ENCODE measurements at places on chromosomes 5 and 9.

DNA sequence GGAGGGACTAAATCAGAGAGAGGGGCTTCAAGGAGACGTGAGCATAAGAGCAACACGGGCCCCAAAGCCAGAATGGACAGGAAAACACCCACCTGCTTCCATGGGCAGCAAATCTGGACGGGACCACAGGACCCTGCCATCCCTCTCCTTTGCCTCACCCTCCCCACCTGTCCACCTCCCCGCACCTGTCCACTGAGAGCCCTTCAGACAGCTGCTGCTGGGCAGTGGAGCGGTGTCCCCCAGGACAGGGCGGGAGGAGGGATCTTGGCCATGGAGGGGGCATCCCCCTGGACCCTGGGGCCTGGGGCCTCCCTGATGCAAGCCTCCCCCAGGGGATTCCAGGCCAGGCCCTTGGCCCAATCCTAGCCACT is 2.6 kb downstream of the CCDC183 start:
- H3K27me3 ChIP-seq = peaks cover 57% of the 10 kb centered on the region
- H3K27ac ChIP-seq = peak overlapping the region; percentile 90
- DNase-seq = no peak
- peaks cover 61% of the 10 kb centered on the region for H3K4me1 ChIP-seq
- no peaks in the 10 kb centered on the region for H3K36me3 ChIP-seq

- no peaks in the 10 kb centered on the region for H3K36me3 ChIP-seq
- no peaks in the 10 kb centered on the region for H3K27me3 ChIP-seq
- no peak overlapping the region for H3K4me3 ChIP-seq
- no peaks in the 10 kb centered on the region for H3K4me1 ChIP-seq
These were observed 350.5 kb downstream of the ADGRV1 start for GRCh38 chr5:90909101-90909503.

GRCh38 chr9:132855904-132856303 is 22.2 kb downstream of the AK8 start:
- no peak for DNase-seq
- H3K27ac ChIP-seq = no peak overlapping the region
- H3K27me3 ChIP-seq = no peaks in the 10 kb centered on the region
- H3K4me1 ChIP-seq = no peaks in the 10 kb centered on the region

DNA sequence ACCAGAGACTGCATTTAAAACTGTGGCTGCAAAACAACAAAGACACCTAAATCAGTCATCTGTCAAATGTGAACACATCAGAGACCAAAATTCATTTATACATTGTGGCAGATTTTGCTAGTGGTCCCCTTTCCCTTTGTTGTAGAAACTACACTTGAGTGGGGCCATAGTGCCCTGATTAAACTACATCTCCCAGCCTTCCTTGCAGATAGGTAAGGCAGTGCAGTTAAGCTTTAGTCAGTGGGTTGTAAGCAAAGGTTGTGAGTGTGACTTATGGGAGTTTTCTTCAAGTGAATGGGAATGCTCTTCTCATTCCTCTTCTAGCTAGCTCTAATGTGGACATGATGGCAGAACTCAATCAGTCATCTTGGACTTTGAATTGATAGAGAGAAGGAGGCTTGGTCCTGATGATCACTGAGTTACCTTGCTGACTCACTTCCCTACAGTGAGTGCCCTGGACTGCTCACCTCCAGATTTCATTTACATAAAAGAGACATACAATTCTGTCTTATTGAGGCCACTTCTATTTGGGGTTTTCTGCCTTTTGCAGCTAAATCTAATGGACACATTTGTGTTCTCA is 35.2 kb upstream of the SPARC start:
- H3K27me3 ChIP-seq = no peaks in the 10 kb centered on the region
- H3K4me3 ChIP-seq = no peak overlapping the region
- no peak for DNase-seq
- H3K27ac ChIP-seq = no peak overlapping the region

DNA sequence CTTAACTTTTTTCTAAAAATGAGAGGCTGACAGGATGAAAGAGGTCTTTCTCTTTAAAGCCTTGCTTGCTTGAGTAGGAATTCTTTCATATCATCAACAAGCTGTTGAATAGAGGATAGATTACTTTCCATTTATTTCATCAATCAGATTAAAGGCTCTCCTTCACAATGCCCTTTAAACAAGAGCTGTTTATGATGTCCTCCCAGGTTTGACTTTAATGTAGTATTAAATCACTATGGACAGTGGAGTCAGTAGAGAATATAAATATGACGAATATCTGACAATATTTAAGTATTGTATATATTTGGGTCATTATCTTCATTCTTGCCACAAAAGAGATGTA is 282.0 kb downstream of the ISL1 start:
- no peak overlapping the region for H3K4me3 ChIP-seq
- no peaks in the 10 kb centered on the region for H3K4me1 ChIP-seq
- H3K27me3 ChIP-seq = no peaks in the 10 kb centered on the region
- H3K27ac ChIP-seq = no peak overlapping the region

- no peaks in the 10 kb centered on the region for H3K36me3 ChIP-seq
- H3K27me3 ChIP-seq = no peaks in the 10 kb centered on the region
- H3K4me3 ChIP-seq = no peak overlapping the region
- no peak overlapping the region for H3K27ac ChIP-seq
- DNase-seq = no peak
These were observed 142.4 kb upstream of the IRX4 start for GRCh38 chr5:2024986-2025721.

DNA sequence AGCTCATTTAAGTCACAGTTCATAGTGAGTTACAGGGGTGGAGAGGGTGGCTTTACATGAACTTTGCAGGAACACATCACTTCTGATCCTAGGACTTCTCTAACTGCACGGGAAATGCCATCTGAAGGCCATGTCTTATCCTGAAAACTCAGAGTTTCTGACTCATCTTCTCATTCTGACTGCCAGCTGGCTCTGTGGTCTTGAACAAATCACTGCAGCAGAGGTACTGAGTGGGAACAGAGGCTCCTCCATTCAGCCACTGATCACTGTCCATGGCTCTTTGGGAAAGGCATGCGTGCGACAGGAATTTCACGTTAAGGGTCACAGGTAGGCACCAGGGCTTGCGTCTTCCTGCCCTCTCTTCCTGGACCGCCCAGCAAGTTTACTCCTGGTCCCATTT is 114.6 kb upstream of the LRRTM2 start:
- H3K4me1 ChIP-seq = no peaks in the 10 kb centered on the region
- no peak for DNase-seq
- no peaks in the 10 kb centered on the region for H3K27me3 ChIP-seq
- H3K36me3 ChIP-seq = no peaks in the 10 kb centered on the region
- H3K27ac ChIP-seq = no peak overlapping the region

DNA sequence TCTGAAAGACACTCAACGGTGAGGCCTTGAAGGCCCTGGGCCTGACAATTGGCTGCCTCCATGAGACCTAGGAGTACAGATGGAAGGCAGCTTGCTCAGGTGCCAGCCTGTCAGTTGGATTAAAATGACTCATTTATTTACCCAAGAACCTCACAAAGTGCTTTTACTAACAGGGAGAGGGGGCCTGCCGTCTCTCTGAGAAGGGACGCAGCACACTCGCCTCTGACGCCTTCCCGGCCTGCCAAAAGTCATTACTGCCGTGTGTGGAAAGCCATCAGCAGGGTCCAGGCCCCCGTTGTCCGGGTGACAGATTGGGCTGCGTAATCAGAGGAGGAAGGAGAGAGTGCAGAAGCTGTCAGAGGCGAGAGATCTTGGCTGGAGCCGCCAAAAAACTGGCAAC is 32.4 kb downstream of the DDX31 start:
- H3K27me3 ChIP-seq = no peaks in the 10 kb centered on the region
- no peak overlapping the region for H3K27ac ChIP-seq
- peak; percentile 52 for DNase-seq
- H3K36me3 ChIP-seq = no peaks in the 10 kb centered on the region

DNA sequence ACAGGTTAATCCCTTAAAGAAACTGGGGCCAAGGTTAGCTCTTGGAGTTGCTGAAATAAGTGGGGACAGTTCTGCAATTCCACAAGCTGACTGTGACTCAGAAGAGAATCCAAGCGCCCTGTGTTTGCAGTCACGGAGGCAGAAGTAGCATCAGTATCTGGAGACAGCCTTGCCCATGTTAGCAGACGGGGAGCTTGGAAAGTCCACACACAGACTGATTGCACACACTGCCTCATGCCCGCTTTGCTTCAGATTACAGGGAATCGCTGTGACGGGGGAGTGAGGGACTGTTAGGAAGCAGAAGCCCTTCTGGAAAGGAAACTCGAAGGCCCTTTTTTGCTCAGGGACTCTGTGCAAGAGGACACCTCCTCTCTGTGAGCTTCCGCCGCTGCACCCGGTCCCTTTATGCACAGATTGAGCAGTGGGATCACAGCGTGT is 30.9 kb upstream of the PPP1R26 start:
- no peaks in the 10 kb centered on the region for H3K4me1 ChIP-seq
- peaks cover 8% of the 10 kb centered on the region for H3K27me3 ChIP-seq
- no peak overlapping the region for H3K27ac ChIP-seq
- no peak overlapping the region for H3K4me3 ChIP-seq
- H3K36me3 ChIP-seq = no peaks in the 10 kb centered on the region

DNA sequence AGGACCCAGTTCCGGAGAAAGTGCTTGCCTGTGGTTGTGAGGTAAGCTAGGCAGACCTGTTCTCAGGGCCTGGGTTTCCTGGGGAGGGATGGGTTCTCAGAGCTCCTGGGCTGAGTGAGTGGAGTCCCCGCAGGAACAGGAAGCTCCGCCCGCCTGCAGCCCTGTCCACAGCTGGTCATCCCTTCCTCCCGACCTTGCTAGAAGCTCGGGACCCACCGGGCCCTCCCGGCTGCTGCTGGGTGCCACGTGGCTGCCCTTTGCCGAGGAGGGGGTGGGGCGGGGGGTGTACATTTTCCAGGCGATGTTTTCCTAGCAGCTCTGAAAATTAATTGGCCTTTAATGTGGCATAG is 198.1 kb downstream of the C9orf50 start:
- H3K36me3 ChIP-seq = no peaks in the 10 kb centered on the region
- H3K4me3 ChIP-seq = no peak overlapping the region
- H3K4me1 ChIP-seq = no peaks in the 10 kb centered on the region
- no peak for DNase-seq
- no peak overlapping the region for H3K27ac ChIP-seq

DNA sequence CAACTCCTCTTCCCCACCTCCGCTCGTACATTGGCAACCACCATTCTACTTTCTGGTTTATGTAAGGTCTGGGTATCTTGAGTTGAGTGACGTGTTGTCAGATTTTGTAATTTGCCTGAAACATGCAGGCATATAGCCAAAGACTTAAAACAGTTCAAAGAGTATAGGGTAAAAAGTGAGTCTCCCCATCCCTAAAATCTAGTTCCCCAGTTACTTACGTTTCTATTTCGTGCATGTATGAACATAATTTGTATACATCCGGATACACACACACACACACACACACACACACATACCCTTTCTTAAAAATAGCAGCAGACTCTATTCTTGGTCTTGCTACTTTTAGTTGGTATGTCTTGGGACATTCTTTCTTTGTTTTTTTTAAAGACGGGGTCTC is 915 bp downstream of the HSDL2 start:
- no peaks in the 10 kb centered on the region for H3K36me3 ChIP-seq
- H3K4me1 ChIP-seq = peaks cover 36% of the 10 kb centered on the region
- H3K27me3 ChIP-seq = no peaks in the 10 kb centered on the region
- H3K27ac ChIP-seq = peak overlapping the region; percentile 98
- H3K4me3 ChIP-seq = peak overlapping the region; percentile 72

DNA sequence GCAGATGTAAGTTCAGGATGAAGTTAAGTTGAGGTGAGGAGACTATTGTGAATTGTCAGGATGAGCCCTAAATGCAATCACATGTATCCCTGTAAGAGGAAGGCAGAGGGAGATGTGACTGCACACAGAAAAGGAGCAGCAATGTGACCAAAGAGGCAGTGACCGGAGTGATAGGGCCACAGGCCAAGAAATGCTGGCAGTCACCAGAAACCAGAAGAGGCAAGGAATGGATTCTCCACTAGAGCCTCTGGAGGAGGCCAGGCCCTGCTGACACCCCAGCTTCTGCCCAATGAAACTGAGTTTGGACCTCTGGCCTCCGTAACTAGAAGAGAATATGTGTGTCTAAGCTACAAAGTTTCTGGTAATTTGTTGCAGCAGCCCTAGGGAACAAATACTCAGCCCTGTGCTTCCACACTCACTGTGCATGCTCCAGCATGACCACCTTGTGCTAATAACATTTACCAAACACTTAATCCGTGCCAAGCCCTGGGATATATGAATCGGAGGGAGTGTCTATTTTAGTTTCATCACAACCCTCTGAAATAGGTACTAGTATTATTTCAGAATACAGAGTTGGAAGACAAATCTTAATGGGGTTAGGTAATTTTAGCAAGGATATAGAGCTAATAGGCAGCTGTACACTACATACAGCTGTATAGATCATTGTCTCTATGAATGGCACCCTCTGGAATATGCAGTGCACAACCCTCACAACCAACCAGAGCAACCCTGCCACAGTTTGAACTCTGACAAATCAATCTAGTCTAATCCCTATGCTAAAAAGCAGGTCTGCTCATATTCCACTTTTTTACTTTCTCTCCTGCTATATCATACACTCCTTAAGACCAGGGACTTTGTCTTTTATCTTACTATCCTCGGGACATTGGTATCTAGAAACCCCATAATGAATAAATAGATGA is 7.8 kb upstream of the GPX8 start:
- no peak overlapping the region for H3K4me3 ChIP-seq
- no peak for DNase-seq
- H3K27me3 ChIP-seq = peaks cover 27% of the 10 kb centered on the region
- no peaks in the 10 kb centered on the region for H3K36me3 ChIP-seq
- no peaks in the 10 kb centered on the region for H3K4me1 ChIP-seq
- H3K27ac ChIP-seq = no peak overlapping the region

GRCh38 chr9:20441711-20442423 is 180.4 kb downstream of the MLLT3 start:
- no peak overlapping the region for H3K4me3 ChIP-seq
- H3K27ac ChIP-seq = no peak overlapping the region
- no peaks in the 10 kb centered on the region for H3K36me3 ChIP-seq
- DNase-seq = no peak
- peaks cover 29% of the 10 kb centered on the region for H3K4me1 ChIP-seq

GRCh38 chr9:94507531-94508258 is 47.2 kb upstream of the PCAT7 start:
- no peaks in the 10 kb centered on the region for H3K4me1 ChIP-seq
- H3K36me3 ChIP-seq = no peaks in the 10 kb centered on the region
- no peak for DNase-seq
- H3K27ac ChIP-seq = no peak overlapping the region
- H3K27me3 ChIP-seq = no peaks in the 10 kb centered on the region
- H3K4me3 ChIP-seq = no peak overlapping the region

- DNase-seq = no peak
- no peak overlapping the region for H3K4me3 ChIP-seq
- no peaks in the 10 kb centered on the region for H3K36me3 ChIP-seq
- no peaks in the 10 kb centered on the region for H3K4me1 ChIP-seq
- no peak overlapping the region for H3K27ac ChIP-seq
These were observed 246.4 kb downstream of the SH3GL2 start for GRCh38 chr9:17825265-17825659.

GRCh38 chr5:129496421-129496820 is 36.3 kb downstream of the ADAMTS19 start:
- no peaks in the 10 kb centered on the region for H3K36me3 ChIP-seq
- no peak overlapping the region for H3K4me3 ChIP-seq
- H3K27ac ChIP-seq = no peak overlapping the region
- H3K4me1 ChIP-seq = no peaks in the 10 kb centered on the region

GRCh38 chr9:81861644-81862043 is 66.6 kb upstream of the SPATA31D4 start:
- DNase-seq = no peak
- no peak overlapping the region for H3K27ac ChIP-seq
- no peaks in the 10 kb centered on the region for H3K36me3 ChIP-seq
- H3K4me1 ChIP-seq = no peaks in the 10 kb centered on the region

- H3K27me3 ChIP-seq = no peaks in the 10 kb centered on the region
- no peaks in the 10 kb centered on the region for H3K36me3 ChIP-seq
- no peak for DNase-seq
- H3K4me1 ChIP-seq = no peaks in the 10 kb centered on the region
These were observed 10.8 kb upstream of the ARSI start for GRCh38 chr5:150313501-150313900.

All from transverse colon (tissue), 4 donors.